ENCODE measurements at places on chromosomes 3 and 15.

DNA sequence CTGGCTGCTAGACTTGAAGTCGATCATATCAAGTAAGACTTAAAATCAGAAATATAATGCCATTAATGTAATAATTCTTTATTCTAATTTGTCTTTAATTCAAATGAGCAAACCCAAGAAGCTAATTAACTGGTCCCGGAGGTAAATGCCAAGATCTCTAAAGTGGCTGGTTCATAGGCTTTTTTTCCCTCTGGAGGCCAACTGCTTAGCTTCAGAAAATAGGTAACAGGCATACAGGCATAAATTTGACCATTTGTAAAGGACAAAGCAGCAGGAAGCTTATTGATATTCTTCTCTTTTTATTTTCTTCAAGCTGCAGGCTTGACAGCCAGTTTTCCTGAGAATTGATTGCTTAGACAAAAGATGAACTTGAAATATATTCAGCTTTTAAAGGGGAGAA, 158.6 kb upstream of the RAP2B start:
- DNase-seq = no peak

GRCh38 chr3:15983232-15983631, 185.5 kb upstream of the ANKRD28 start:
- no peak for DNase-seq

DNA sequence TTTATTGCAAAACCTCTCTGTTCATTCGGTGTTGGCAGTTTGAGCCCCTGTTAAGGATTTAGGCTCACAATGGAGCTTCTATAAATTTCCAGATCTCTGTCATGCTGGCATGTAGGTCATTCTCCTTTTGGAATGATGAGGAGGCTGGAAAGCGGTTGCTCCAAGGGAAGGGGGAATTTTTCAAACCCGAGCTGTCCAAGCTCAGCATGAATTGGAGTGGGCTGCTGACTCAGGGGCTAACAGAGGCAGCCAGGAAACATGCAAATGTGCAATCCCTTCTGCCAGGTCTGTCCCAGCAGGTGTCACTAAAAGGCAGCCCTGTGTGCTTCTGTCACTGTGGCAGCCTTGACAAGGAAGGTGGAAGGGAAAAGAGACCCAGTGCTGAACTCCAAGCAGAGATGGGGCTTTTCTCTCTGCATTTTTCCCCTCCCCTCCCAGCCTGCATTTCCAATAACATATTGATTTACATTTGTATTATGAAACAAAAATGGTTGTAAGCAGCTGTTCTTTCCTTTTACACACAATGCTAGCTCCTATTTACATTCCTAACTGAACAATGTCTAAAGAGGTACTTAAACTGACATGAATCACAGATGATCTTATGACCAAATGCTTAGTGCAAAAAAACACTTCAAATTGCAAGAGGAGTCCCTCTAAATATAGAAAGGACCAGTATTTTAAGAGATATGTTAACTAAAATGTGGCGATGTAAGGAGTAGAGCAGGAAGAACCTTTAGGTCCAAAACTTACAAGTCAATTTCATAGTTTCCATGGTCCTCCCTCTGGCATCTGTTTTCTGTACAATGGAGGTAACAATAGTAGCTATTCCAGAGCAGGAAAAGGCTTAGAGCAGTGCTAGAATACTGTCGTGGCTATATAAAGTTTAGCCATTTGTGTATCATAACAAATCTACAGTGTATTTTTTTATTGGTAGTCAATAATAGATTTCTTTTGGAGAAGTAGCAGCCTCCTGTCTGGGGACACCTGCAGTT, 84.5 kb upstream of the ATP10A start:
- peak; percentile 70 for DNase-seq

- no peak for DNase-seq
Observed at GRCh38 chr15:64502551-64502950, 42.2 kb downstream of the ZNF609 start.

GRCh38 chr3:23811919-23812318, 6.2 kb downstream of the UBE2E1 start:
- no peak for DNase-seq

DNA sequence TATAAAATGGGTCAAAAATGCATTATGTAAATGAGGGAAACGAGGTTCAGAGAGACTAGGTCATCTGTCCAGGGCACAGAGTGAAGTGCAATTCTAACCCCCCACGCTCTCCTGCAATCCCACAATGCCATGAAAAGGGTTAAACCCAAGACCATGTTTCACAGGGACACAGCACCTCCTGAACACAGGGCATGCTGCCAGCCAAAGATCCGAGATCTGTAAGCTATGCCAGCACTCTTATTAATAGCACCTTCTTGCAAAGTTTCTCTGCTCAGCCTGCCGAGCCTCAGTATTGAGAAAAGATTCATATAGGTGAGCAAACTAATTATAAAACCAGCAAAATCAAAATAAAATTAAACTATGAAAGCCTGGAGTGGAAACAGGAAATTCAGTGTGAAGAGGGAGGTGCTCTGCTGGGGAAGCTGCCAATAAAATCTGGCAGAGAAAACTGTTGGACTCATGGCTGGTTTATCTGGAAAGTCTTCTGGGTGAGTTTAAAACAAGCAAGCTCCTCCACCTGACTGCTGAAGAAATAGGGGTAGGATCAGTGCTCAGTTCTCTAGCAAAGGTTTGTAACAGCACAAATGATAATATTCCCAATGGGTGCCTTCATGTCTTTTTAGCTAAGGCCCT, 50.3 kb downstream of the LRIG1 start:
- no peak for DNase-seq

DNA sequence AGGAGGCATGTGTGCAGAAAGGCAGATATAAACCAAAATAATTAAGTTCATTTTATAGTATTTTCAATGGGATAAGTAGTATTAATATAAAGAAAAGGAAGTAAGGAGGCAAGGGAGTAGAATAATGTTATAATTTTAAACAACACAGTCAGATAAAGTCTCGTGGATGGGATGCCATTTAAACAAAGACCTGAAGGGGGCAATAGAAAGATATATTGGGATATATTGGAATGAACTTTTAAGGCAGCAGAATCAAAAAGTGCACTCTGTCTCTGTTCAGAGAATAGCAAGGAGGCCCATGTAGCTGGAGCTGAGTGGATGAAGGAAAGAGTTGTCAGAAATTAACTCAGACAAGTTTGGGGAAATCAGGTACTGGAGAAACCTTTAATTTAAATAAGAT, 158.7 kb downstream of the CGGBP1 start:
- peak; percentile 12 for DNase-seq

- DNase-seq = no peak
Observed at GRCh38 chr3:9216736-9217135, 32.7 kb downstream of the SRGAP3 start.

GRCh38 chr15:101048176-101048575, 129.0 kb downstream of the LRRK1 start:
- no peak for DNase-seq

DNA sequence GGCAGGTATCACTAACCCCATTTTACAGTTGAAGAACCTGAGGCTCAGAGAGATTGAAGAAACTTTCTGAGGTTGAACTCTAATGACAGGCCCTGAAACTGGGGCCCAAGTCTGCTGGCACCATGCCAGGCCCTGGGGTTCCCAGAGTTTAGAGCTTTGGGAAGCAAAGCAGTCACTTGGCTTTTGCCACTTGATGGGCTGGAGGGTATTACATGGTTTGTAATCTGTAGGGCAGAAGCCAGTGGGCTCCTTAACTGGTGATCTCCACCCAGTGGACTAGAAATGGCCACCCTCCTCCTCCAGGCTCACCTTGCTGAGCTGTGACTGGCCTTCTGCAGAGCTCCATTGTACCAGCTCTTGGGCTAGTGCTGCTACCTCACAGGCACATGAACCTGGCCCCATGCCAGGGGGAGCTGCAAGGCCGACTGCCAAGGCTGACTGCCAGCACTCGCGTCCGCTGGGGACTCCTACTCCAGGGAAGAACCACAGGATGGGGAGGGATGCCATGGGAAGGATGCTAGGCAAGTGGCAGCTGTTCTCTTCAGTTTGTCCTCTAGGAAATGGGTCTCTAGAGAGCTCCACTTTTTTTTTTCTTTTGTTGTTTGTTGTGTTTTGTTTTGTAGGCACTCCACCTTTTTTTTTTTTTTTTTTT, 104.8 kb downstream of the ETFA start:
- no peak for DNase-seq

DNA sequence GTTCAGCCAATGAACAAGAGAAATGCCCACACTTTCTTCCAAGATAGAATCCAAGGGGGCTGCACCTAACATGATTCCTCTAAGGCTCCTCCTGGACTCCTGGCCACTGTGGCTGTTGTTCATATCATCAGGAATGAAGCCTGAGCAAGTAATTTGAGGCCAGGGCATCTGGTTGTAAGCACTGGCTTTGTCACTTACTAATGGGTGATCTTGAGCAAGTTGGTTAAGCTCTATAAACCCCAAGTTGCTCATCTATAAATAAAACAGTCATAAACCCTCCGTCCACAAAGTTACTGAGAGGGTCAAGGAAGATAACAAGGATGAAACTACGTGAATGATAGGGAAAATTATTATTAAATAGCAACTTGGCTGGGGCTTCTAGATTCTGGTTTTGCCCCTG, 58.3 kb downstream of the CDC25A start:
- no peak for DNase-seq

GRCh38 chr15:41653760-41654159, 6.4 kb upstream of the MGA start:
- no peak for DNase-seq

Data from neural progenitor cell (in vitro differentiated cells).